Thyroid gland (tissue), 4 donors: ENCODE measurements at places on chromosomes 4 and X.

- DNase-seq: no peak
Measured at GRCh38 chr4:63361628-63362027, 1047.6 kb downstream of the TECRL start.

DNA sequence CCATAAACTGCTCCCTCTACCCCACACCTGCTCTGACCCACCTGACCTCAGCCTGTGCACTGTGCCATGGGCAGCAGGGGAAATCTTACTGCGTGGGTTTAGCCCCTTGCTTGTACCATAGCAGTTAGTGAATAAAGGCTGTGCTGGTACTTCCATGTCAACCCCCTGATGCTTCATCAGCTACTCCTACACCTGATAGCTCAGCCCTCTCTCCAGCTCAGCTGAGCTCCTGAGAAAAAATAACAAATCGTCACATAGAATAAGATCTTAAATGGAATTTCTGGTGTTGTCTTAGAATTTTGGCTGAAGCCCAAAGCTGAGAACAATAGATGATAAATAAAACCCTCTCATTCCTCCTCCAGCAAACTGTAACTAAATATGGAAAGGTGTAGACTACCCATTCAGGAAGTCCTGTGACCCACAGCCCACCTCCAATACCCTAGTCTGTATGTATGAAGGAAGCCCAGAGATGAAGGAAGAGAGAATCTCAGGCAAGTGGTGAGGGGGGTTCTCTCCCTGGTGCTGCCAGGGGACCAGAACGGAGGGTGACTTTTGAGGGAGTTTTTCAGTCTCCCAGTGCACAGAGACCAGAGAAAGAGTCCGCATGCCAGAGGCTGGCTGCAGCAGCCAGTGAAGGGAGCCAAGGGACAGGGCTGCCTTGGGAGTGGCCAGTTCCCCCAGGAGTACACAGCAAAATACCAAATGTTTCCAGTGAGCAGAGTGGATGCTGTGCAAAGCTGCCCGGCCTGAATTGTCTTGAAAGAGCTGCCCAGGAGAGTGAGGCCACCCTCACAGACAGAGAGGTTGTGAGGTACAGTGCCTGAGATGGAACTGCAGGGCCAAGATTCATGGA lies 227.3 kb downstream of the QDPR start:
- no peak for DNase-seq

DNA sequence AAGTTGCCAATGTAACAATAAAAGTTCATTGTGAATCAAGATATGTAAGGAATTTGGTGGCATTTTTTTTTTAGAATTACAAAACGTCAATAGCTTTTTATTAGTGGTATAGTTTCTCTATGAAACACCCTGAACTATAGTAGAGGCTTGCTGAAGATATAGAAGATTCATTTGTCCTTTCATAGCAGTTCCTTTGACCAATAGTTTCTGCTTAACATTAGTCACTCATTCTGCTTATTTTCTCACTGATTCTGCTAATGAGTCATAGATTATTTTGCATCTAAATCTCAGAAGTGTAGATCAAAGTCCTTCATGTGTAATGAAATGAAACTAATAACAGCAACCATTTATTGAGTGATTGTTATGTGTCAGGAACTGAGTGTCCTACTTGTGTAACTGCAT lies 205.0 kb upstream of the TET2 start:
- DNase-seq: no peak

GRCh38 chr4:73885574-73886267 lies 16.5 kb downstream of the CXCL1 start:
- no peak for DNase-seq

- DNase-seq: no peak
Measured at GRCh38 chr4:74331944-74332343, 23.7 kb downstream of the EPGN start.
